Hepatic stellate cell (primary cell): ENCODE measurements at places on chromosomes 5 and 9.

DNA sequence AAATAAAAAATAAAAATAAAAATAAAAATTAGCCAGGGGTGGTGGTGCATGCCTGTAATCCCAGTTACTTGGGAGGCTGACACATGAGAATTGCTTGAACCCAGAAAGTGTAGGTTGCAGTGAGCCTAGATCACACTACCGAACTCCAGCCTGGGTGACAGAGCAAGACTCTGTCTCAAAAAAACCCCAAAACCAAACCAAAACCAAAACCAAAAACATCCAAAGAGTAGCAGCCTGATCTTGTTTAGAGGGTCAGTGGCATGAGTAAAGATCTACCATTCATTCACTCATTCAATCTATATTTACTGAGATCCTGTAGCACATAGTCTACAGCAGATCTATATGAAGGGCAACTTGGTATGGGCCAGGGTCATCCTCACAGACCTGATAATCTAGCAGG, 202.4 kb downstream of the MAPKAP1 start:
- DNase-seq, result no peak

DNA sequence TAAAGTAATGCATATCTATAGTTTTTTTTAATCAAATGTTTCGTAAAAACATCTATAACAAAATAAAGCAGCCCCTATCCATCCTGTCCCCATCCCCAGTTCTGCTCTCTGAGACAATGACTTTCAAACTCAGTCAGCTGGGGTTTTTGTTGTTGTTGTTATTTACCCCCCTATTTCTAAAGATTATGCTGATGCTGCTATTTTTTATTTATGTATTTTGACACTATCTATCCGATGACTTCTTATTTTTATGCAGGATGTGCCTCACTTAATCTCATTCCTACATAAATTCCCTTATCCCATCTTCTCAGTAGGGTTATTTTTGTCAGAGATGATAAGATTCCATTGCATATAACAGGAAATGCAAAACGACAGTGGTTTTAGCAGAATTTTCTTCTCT, 45.3 kb upstream of the ENTREP1 start:
- DNase-seq, result no peak

GRCh38 chr5:68732251-68732650, 361.6 kb upstream of the SLC30A5 start:
- DNase-seq, result no peak

DNA sequence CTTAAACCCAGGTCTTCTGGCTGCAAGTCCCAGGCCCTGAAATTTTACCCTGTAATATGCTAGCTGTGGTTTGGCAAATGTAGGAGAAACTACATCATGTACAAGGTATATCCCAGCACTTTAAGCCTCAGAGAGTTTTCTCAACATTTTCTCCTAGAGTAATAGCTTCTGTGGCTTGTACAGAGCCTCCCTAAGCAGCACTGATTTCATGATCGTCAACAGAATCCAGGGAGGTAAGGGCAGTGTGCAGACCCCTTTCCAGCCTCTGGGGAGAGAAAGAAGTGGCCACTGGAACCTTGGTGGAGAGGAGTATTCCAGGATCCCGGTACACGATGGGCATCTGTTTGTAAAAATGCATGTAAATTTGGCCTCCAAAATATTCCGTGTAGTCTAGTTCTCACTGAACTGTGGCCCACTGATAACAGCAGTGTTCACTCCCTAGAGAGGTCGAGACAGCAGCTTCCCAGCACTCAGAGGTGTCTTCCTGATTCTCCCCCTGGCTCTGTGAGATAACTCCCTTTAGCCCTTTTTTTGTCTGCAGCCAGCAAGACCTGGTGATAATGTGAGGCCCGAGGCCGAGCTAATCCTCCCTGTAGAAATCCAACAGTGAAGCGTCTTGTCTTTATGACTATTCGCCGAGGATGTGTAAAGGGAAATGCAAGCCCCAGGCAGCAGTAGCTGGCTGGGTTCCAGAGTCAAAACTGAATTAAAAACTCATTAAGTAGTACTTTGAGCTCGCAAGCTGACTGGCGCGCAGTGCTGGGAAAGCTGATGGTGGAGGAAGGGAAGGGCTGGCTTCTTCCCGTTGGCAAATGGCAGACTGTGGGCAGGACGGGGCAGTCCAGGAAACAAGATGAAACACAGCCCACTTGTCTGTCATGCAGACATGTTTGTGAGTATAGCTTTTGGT, 59.0 kb downstream of the MAP1B start:
- no peak for DNase-seq

DNA sequence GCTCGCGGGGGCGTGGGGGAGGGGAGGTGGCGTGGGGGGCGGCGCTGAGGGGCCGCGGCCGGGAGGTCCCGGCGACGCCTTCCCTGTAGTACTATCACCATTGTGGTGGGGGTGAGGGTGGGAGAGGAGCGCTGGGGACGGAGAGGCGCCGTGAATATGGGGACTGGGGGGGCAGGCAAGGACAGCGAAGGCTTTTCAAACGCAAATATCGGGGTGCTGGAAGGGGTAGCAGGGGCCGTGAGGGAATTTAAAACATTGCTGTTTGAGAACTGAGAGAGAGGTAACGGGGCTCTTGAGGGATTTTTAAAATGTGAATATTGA, 427 bp downstream of the RBM27 start:
- DNase-seq, result no peak

GRCh38 chr9:133742251-133742650, 4.1 kb upstream of the SARDH start:
- no peak for DNase-seq

- no peak for DNase-seq
Measured at GRCh38 chr9:129370770-129371169, 192.7 kb upstream of the IER5L start.

DNA sequence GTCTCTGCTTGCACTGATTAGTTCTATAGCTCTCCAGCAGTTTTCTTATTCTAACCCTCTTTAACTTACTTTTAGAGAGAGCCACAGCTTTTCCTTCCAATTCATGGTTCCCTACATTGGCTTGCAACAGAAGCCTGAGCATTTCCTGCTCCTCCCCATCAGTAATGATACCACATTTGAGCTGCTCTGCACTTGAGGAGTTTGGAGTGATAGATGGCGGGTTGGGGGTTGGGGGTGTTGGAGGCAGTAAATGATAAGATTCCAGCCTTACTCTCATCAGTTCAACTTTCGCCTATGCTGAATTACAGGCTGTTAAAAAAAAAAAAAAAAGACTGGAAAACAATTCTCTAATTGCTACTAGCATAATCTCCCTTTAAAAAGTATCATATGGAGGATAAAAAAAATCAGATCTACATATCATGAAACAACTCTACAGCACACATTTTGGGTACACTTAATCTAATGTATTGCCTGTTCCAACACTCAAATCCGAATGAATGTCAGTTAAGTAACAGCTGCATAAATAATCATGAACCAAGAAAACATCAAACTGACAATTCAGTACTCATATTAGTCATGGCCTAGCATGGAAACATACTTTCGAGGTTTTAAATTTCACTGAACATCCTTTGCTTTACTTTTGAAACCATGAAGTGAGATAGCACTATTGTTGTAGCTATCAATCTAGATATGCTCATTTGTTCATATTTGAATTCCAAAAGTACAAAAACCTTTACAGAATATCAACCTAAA, 224.7 kb downstream of the NFIB start:
- DNase-seq, result no peak
